ENCODE measurements at places on chromosomes 13 and 19.

GRCh38 chr19:1746401-1747284, 6.7 kb upstream of the ONECUT3 start:
- no peak for DNase-seq

DNA sequence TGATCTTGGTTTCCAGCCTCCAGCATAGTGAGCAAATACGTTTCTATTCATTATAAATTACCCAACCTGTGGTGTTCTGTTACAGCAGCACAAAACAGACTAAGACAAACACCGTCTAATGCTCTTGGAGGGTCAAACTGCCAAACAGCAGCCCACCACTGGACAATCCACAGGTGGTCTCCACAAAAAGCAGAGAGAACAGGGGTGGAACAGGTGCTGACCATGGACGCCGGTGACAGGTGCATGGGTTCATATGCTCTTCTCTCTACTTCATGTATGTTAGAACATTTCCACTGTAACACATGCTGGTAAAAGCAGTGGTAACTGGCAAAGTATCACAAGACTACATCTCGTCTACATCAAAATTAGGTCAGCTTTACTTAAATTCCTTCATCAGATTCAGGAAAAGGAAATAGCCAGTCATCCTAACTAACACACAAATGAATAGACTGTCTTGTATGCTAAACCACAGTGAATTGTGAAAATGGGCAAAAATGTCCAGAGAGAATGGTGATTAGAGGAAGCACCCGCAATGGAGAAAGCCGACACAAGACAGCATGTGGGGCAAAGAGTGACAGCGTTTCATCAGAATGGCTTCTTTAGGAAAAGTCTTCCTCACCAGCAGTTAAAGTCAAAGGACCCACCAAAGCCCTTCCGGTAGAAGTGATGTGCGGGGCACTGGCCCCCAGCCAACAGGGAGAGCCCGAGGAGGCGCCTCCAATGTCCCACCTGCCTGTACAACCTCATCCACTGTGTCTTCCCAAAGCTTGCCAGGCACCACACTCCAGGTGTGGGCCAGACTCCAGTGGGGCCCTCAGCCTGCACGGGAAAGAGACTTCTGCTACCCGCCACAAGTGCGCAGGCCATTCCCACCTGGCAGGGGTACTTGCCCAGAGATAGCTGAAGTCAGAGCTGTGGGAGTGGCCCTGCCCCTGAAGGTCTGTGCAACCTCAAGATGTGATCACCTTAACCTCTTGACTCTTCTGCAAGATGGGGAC, 6.5 kb downstream of the CARS2 start:
- no peak for DNase-seq

- peak; percentile 89 for DNase-seq
Measured at GRCh38 chr19:6674868-6675305, 4.9 kb upstream of the TNFSF14 start.

DNA sequence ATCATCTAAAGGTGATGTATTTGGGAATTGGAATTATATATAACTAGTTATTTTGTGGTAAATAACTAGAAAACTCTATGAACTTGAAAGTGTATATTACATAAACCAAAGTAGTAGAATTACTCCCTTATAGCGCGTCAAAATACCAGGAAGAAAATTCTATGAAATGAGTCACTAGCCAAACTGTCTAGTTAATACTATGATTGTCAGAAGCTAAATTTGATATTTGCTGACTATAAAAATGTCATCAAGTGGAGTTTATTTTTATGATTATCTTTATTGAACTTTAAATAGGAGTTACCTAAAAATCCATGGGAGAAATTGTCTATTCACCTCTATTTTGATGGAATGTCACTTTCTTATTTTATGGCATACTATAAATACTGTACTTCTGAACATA, 100.6 kb downstream of the RNF17 start:
- DNase-seq: no peak

DNA sequence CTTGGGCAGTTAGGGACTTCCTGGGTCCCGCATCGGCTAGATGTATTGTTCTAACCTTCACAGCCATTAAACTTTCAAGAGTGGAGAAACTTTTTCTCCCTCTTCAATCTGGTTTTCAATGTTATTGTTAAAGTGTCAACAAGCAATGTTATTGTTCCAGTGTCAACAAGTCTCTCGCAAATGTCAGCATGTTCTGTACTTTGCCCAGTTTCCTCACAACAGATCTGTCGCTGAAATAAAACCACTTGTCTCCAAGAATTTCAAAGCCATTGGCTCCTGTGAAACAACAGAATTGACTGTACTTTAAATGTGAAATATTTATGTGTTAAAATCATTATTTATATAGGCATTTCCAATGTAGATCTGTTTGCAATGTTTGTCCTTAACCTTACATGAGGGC, 138.0 kb downstream of the ITGBL1 start:
- no peak for DNase-seq

DNA sequence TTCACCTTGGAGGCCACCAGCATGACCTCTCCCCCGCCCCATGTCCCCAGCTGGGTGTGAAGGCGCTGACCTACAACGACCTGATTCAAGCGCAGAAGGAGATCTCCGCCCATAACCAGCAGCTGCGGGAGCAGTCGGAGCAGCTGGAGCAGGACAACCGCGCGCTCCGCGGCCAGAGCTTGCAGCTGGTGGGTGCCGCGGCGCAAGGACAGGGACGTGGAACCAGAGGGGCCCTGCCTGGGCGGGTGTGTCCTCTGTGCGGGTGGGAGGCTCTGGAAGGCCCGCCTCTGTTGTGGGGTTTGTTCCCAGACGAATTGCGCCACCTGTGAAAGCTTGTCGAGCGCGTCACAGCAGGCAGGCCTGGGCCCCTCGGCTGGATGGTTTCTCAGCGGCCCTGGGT, 22.3 kb downstream of the PLEKHJ1 start:
- DNase-seq: no peak
